ENCODE measurements at places on chromosomes 13 and 19. TPM values are rescaled to one million over a fixed set of nuclear protein-coding genes. Genes with fewer than 3 reads are reported as not detected.

Gene PSG4
- total RNA-seq, result not detected

DNA sequence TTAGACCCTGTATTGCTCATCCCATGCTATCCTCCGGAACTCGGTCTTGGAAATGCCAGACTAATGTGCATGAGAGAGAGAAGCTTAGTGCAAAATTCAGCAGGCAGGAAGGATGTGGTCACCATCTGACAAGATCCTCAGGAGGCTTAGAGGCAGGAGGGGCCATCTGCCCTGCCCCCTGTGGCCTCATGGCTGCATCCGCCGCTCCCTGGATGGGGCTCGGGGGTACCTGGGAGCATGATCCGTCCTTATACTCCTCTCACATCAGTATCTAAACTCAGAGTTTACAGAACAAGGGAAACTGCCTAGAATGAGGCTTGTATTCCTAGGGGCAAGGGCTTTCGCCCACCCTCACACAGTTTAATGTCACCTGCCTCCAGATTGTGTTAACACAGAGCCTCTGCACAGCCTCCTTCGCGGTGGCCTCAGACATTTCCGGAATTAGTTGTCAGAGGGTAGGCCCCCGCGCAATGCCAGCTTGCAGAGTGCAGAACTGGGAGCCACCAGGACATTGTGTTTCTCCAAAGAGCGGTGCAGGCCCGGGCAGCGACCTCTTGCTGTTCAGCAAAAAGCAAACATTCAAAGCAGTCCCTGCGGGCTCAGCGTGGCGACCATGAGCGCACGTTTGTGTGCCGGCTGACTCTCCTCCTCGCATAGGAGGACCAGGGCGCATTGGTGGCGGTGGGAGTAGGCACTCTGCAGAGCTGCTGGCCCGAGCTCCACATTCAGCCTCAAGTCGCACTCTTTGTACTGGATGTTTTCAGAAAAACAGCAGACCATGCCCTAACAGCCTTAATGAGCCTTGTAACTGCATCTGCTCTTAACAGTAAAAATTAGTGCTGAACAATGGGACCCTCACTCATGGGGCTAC, 39.1 kb downstream of the GPR12 start:
- no peak for DNase-seq

Gene EBI3
- 1.5 TPM for total RNA-seq

Gene ANGPTL8
- total RNA-seq, result 3.0 TPM

DNA sequence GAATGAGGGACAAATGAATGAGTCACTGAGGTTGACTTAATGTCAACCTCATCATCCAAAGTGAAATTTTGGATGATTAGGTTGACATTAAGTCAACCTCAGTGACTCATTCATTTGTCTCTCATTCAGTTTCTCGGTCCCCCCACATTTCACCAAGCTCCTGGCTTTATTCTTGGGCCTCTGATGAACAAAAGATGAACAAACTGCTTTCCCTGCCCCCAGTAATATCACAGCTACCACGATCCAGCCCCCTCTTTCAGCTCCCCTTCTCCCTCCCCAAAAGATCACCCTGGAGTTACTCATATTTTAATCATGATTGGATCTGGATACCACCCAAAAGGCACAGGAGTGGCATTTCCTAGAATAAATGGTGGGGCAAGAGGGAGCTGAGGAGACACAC, 10.8 kb downstream of the CEACAM18 start:
- no peak for DNase-seq

- DNase-seq, result no peak
Measured at GRCh38 chr19:13284929-13285928, 135.0 kb downstream of the IER2 start.

GRCh38 chr19:531753-532560, at the start of gene CDC34:
Gene CDC34 (plus strand): TSS chr19:531760. CDS start chr19:531932, 172 bp downstream.
- peak; percentile 31 for DNase-seq

Gene SULT2A1
- not detected for total RNA-seq

Gene UHRF1
- total RNA-seq, result 0.46 TPM

Data from uterus (tissue), 4 donors.